ENCODE measurements at places on chromosomes 12 and 14.

- DNase-seq: no peak
Measured at GRCh38 chr12:93668919-93669418, 8.2 kb upstream of the CRADD start.

DNA sequence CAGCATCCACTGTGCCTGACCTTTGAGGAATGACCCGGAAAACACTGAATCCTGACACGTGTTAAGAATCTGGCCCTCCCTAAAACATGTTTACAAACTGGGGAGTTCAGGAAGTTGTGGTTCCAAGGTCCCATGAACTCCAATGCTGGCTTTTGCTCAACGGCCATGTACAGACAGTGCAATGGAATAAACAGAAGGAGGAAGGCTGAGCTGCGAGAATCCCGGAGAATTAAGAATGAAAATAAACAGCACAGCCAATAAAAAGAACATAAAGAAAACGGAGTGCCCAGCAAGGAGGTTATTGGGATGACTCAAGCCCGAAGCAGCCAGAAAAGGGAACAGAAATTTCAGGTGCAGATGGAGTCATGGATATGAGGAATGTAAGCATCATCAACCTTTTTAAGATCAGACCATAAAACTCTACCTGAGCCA lies 32.3 kb downstream of the BCL11B start:
- DNase-seq: no peak

GRCh38 chr12:110635055-110635454 lies 21.1 kb downstream of the TCTN1 start:
- DNase-seq: no peak

DNA sequence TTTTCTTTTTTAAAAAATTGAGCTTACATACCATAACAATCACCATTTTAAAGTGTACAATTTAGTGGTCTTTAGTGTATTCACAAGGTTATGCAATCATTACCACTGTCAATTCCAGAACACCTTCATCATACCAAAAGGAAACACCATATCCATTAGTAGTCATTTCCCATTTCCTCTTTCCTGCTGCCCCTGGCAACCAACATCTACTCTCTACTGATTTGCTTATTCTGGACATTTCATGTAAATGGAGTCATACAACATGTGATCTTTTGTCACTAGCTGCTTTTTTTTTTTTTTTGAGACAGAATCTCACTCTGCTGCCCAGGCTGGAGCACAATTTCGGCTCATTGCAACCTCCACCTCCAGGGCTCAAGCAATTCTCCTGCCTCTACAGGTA lies 66.8 kb upstream of the CFL2 start:
- DNase-seq: no peak

- DNase-seq: peak; percentile 71
Measured at GRCh38 chr12:3263282-3263681, 186.1 kb downstream of the TSPAN9 start.

DNA sequence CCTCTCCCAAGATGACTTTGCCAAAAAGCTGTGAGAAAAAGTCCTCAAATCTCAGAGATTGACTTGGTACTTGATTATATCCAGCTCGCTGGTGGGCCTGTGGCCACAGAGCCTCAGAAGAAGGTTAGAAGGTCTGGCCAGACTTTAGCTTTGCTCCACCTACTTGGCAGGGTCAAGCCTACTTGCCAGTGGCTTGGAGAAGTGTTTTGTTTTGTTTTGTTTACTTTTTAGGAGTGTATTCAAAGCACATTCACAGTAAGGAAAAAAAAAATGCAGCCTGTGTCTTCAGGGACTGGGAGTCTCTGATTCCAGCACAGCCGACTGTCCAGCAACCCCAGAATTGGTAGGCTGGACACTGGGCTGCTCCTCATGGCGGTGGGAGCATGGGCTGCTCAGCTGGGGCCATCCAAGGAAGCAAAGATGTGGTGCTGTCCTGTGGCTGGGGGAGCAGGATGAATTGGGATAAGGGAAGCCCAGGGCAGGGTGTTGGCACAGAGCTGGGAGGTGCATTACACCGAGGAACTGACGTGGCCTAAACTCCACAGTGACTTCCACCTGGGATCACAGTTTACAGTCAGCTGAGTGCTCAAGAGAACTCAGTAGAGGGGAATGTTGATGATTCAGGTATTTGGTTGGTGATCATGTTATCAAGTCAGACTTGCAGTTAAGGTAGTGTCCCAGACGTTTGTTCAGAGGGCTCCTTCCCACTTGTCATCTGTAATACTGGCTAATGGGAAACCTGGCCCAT lies 73.5 kb downstream of the PPP2R5C start:
- DNase-seq: no peak

- DNase-seq: no peak
Measured at GRCh38 chr14:56073799-56074198, 44.4 kb upstream of the PELI2 start.

GRCh38 chr12:40581889-40582288 lies 110.3 kb upstream of the CNTN1 start:
- DNase-seq: no peak

GRCh38 chr12:124829008-124829707 lies 34.5 kb downstream of the SCARB1 start:
- DNase-seq: peak; percentile 47

DNA sequence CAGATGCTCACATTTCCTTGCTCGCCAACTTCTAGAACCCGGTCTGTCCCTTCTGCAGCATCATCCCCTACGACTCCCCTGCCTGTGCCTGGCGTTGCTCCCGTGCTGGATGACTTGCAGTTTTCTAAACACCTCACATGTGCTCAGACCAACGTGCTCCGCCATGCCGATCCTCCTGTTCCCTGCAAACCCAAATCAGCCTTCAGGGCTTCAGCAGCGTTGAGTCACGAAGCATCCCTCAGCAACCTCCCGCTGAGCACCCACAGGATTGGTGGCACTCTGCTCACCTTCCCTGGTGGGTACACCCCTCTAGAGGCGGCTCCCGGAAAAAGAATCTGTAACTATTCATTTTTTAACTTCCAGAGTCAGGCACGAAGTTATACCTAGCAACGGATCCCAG lies 2.8 kb upstream of the PIWIL1 start:
- DNase-seq: peak; percentile 6

DNA sequence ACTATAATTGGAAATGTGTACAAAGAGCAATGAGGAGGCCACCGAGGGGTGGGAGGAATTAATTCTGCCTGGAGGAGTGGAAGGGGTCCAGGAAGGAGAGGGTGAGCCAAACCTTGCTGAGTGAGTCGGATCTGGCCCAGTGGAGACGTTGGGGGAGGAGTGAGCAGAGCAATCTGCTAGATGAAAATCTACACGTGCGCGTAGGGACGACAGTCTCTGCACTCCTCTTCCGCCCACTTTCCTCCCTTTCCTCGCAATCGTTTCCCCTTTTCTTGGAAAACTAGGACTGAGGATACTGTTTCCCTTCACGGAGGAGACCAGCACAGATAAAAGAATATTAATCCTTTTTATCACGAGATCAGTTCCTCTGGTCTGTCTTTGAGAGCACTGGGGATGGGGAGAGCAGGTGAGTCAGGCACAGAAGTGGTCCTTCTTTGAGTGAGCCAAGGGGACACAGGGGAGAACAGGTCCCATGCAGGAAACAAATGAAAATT lies 2.9 kb upstream of the NAB2 start:
- DNase-seq: peak; percentile 69

DNA sequence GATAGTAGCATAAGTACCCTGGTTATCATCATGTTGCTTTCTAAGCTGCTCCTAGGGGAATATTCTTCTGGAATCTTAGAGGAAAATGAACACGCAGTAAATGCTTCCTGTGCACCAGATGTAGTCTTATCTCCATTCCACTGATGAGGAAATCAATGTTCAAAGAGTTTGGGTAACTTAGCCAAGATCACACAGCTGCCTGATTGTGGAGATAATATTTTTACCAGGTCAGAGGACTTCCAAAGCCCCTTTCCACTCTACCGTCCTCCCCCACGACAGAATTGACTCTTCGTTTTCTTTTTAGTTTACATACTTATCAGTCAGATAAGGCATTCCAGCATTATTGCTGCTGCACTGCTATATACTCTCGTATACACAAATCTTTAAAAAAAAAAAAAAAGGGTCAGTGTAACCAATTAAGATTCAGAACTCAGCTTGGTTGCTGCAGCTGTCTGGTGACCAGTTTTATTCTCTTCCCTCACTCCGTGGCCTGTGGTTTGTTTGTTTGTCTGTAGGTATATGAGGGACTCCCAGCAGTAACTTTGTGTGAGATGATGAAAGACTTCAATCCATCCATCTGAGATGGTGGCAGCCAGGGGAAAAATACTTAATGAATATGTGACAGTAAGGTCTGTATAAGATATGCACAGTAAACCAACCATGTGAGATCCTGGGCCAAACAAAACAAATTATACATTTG lies 110.5 kb downstream of the TGFB3 start:
- DNase-seq: no peak

GRCh38 chr14:23443411-23443812 lies 8.0 kb upstream of the MYH7 start:
- DNase-seq: no peak

DNA sequence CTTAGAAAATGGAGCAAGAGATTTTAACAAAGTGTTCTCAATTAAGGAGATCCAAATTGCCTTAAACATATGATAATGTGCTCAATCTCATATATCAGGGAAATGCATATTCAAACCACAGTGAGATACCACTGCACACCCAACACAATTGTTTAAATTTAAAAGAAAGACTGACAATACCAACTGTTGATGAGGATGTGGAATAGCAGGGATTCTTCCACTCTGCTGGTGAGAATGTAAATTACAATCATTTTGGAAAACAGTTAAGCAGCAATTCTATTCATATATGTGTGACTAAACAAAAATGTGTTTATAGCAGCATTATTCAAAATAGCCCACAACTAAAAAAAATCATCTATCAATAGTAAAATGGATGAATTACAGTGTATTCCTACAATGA lies 144.2 kb downstream of the KICS2 start:
- no peak for DNase-seq

DNA sequence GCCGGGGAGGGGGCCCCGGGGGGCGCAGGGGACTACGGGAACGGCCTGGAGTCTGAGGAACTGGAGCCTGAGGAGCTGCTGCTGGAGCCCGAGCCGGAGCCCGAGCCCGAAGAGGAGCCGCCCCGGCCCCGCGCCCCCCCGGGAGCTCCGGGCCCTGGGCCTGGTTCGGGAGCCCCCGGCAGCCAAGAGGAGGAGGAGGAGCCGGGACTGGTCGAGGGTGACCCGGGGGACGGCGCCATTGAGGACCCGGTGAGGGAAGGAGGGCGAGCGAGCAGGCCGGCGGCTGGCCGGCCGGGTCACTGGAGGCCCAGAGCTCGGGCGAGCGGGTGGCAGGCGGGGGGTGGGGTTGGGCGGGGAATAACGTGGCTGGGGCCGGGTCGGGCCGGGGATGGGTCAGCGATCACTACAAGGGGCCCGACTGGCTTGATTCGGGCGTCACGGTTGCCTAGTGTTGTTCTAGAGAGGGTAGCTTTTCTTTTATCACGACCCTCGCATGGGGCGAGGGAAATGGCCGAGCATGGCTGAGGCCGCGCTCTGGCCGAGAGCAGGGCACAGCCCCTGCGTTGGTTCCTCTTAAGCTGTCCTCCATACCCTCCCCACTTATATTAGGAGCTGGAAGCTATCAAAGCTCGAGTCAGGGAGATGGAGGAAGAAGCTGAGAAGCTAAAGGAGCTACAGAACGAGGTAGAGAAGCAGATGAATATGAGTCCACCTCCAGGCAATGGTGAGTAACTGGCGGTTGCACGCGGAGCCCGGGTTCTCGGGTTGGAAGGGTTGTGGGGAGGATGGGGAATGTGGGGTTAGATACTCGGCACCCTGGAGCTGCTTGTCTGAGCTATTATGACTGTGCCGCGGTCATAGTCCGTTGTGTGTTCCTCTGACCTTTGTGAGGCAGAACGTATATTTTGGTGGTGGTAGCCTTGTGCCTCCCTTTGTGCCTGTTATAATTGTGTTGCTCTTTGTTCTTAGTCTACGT lies 603 bp downstream of the PABPN1 start:
- DNase-seq: no peak

DNA sequence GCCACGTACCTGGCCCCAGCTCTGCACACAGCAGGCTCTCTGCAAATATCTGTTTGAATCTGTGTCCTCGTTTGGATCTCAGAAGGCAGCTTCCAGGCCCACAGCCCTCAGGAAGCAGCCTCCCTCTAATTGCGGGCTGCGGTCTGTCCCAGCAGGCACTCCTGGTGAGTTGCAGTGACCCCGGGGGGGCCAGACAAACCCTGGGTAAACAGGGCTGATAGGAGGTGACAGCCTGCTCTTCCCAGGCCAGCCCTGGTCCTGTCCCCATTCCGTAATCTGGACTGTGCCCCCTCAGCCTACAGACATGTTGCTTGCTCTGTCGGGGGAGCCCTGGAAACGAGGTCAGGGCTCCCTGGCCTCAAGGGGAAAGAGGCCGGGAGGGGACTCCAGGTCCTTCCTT lies 2.0 kb downstream of the FOXN4 start:
- no peak for DNase-seq
